ENCODE measurements at places on chromosomes 16 and 17. TPM values are rescaled to one million over a fixed set of nuclear protein-coding genes. Genes with fewer than 3 reads are reported as not detected.

DNA sequence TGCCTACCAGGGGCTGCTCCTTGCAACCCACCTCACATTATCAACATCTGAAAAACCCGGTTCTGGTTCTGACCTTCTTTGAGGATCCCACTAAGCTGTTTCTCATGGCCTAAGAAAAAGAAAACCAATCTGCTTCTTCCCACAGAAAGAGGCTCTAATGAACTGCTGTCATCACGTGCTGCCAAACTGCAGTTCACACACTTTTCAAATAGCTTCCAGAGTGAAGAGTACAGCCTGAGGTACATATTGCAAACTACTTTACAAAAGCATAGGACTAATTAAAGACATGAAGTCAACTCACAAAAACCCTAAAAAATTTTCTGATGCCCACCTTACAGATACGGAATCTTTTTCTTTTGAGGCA lies 36.7 kb downstream of the SMG6 start:
- H3K4me3 ChIP-seq, result no peak overlapping the region
- no peaks in the 10 kb centered on the region for H3K27me3 ChIP-seq
- no peaks in the 10 kb centered on the region for H3K4me1 ChIP-seq
- no peak overlapping the region for H3K27ac ChIP-seq

GRCh38 chr16:84234321-84235241 lies 5.2 kb downstream of the KCNG4 start:
- H3K27ac ChIP-seq, result no peak overlapping the region
- DNase-seq, result no peak
- H3K36me3 ChIP-seq, result no peaks in the 10 kb centered on the region
- H3K4me3 ChIP-seq, result no peak overlapping the region
- H3K4me1 ChIP-seq, result no peaks in the 10 kb centered on the region

GRCh38 chr16:49639739-49640431 lies 216.0 kb downstream of the ZNF423 start:
- no peaks in the 10 kb centered on the region for H3K36me3 ChIP-seq
- no peaks in the 10 kb centered on the region for H3K4me1 ChIP-seq
- H3K27ac ChIP-seq, result no peak overlapping the region
- H3K27me3 ChIP-seq, result peaks cover 65% of the 10 kb centered on the region
- no peak overlapping the region for H3K4me3 ChIP-seq

GRCh38 chr17:73729101-73729500 lies 84.9 kb upstream of the SDK2 start:
- no peak overlapping the region for H3K27ac ChIP-seq
- peaks cover 77% of the 10 kb centered on the region for H3K27me3 ChIP-seq
- no peaks in the 10 kb centered on the region for H3K4me1 ChIP-seq
- no peaks in the 10 kb centered on the region for H3K36me3 ChIP-seq

DNA sequence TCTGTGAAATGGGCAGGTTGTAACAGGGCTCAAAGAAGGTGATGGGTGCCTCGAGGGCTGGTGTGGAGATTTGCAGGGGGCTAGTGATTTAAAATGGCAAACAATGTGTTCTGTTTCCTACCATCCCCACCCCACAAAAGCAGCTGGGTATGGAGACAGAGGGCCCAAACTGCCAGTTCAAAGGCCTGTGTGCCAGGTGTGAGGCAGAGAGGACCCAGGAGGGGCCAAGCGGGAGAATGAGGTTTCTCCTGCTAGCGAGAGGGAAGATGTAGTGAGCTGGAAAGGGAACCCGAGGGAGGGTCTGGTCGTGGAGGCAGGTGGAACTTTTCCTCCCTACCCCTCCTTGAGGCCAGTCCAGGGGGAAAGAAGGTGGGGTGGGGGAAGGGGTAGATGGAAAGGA lies 39.4 kb downstream of the LAT start:
- no peak for DNase-seq
- no peak overlapping the region for H3K4me3 ChIP-seq
- H3K27ac ChIP-seq, result no peak overlapping the region
- peaks cover 51% of the 10 kb centered on the region for H3K27me3 ChIP-seq

Gene ZDHHC1
- total RNA-seq, result 24.4 TPM

GRCh38 chr16:83971165-83972130 lies 3.4 kb downstream of the NECAB2 start:
- no peak overlapping the region for H3K27ac ChIP-seq
- H3K27me3 ChIP-seq, result peaks cover 85% of the 10 kb centered on the region
- H3K4me1 ChIP-seq, result no peaks in the 10 kb centered on the region
- no peak for DNase-seq

Gene C16orf95
- total RNA-seq, result 3.9 TPM

Gene EFNB3
- 0.88 TPM for total RNA-seq

DNA sequence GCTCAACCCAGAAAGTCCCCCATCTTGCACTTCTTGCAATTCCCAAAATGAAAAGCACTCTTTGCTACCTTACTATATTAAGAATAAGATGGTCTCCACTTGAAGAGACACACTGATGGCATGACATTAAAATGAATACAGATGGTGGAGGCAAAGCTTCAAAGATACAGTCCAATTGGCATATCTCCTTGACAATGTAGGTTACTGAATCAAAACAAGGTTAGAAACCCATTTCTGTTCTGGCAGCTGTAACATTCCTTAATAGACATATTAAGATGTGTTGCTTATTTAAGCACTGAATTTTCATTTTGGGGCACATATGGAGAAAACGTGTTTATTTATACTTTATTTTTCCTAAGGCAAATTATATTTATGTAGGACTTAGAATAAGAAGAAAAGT lies 1262.8 kb upstream of the CDH8 start:
- H3K27ac ChIP-seq, result no peak overlapping the region
- H3K36me3 ChIP-seq, result no peaks in the 10 kb centered on the region
- no peaks in the 10 kb centered on the region for H3K4me1 ChIP-seq
- no peak overlapping the region for H3K4me3 ChIP-seq

GRCh38 chr16:66658143-66658859 lies 38.2 kb downstream of the CMTM4 start:
- no peak overlapping the region for H3K27ac ChIP-seq
- H3K4me3 ChIP-seq, result no peak overlapping the region
- no peak for DNase-seq
- H3K27me3 ChIP-seq, result no peaks in the 10 kb centered on the region

DNA sequence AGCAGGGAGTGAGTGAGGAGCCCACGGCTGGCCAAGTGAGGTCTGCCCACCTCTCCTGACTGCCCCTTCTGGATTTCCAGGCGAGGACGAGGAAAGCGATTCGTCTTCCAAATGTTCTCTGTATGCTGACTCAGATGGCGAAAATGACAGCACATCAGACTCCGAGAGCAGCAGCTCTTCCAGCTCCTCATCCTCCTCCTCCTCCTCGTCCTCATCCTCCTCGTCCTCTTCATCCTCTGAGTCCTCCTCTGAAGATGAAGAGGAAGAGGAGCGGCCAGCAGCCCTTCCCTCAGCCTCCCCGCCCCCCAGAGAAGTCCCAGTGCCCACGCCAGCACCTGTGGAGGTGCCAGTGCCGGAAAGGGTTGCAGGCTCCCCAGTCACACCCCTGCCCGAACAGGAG lies 13.7 kb upstream of the HSD3B7 start:
- H3K27me3 ChIP-seq, result no peaks in the 10 kb centered on the region
- H3K4me1 ChIP-seq, result no peaks in the 10 kb centered on the region
- no peak for DNase-seq
- no peak overlapping the region for H3K4me3 ChIP-seq
- H3K36me3 ChIP-seq, result peaks cover 79% of the 10 kb centered on the region

GRCh38 chr17:17783825-17784656 lies 52.7 kb downstream of the SREBF1 start:
- H3K4me3 ChIP-seq, result peak overlapping the region; percentile 65
- H3K27me3 ChIP-seq, result no peaks in the 10 kb centered on the region
- H3K36me3 ChIP-seq, result peaks cover 20% of the 10 kb centered on the region

DNA sequence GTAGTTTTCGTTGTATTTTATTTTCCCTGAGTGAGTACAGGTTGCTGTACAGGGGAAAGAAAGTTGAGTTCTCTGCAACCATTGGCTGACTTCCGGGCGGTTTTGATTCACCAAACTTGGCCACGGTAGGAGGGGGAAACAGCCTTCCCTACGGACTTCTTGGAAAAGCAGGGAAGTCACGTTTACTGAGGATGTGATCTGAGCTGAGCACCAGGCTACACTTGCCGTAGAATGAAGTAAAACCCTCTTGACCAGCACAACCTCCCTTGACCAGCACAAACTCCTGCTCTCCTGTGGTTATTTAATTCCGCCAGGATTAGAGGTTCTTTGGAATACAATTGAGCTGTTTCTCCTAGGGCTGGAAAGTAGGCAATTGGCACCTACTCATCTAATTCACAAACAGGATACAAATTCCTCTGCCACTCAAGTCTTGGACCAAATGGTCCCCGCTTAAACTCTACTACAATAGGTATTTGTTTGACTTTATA lies 242.0 kb upstream of the RBFOX1 start:
- no peaks in the 10 kb centered on the region for H3K4me1 ChIP-seq
- no peak overlapping the region for H3K27ac ChIP-seq
- DNase-seq, result no peak
- no peaks in the 10 kb centered on the region for H3K36me3 ChIP-seq

Gene PABPN1L
- total RNA-seq, result not detected

DNA sequence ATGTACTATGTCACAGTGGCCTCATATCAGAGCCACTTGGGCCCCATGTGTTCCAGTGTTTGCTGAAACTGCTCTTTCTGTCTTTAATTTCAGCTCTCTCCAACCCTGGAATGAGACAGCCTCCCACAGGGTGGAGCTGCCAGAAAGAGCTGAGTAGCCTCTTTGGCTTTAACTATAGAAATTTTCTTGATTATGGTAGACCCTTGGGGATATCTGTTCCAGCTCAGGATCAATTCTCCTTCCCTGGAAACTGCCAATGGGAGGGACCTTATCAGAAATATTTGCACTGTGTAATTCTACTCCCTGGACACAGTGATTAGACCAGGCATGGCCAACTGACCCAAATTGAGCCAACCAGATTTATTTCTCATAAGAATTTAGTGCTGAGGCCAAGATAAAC lies 39.0 kb upstream of the KDM8 start:
- no peak for DNase-seq
- H3K4me3 ChIP-seq, result no peak overlapping the region
- peaks cover 59% of the 10 kb centered on the region for H3K27me3 ChIP-seq
- H3K4me1 ChIP-seq, result no peaks in the 10 kb centered on the region
- no peaks in the 10 kb centered on the region for H3K36me3 ChIP-seq

- peaks cover 27% of the 10 kb centered on the region for H3K4me1 ChIP-seq
- DNase-seq, result no peak
- no peak overlapping the region for H3K27ac ChIP-seq
- peak overlapping the region; percentile 98 for H3K4me3 ChIP-seq
- no peaks in the 10 kb centered on the region for H3K27me3 ChIP-seq
- peaks cover 40% of the 10 kb centered on the region for H3K36me3 ChIP-seq
Measured at GRCh38 chr16:11978080-11978479, 1.5 kb downstream of the SNX29 start.
